Left lobe of liver (tissue), 2 donors: ENCODE measurements at places on chromosomes 13 and 19. TPM values are rescaled to one million over a fixed set of nuclear protein-coding genes. Genes with fewer than 3 reads are reported as not detected.
A peak's percentile ranks its signal among the peaks of the same experiment; 100 is the strongest.

DNA sequence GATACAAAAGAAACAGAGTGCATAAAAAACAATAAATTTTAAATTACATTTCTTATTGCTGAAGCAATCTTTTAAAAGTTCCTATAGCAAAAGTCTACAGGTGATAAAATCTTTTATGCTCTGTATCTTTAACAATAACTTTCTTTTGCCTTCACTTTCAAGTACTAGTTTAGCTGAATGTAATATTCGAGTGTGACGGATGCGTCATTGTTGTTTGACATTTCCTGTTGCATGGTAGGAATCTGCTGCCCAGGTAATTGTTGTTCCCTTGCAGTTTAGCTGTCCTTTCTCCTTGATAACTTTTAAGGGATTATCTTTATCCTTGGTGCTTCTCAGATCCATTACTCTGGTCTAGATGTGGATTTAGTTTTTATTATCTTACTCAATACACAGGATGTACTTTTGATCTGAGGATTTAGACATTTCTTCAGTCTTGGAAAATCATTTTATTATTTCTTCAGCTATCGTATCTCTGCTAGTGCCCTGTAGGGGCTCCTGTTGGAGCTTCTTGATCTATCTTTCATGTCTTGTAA lies 2.1 kb upstream of the CPB2 start:
- DNase-seq, result no peak

DNA sequence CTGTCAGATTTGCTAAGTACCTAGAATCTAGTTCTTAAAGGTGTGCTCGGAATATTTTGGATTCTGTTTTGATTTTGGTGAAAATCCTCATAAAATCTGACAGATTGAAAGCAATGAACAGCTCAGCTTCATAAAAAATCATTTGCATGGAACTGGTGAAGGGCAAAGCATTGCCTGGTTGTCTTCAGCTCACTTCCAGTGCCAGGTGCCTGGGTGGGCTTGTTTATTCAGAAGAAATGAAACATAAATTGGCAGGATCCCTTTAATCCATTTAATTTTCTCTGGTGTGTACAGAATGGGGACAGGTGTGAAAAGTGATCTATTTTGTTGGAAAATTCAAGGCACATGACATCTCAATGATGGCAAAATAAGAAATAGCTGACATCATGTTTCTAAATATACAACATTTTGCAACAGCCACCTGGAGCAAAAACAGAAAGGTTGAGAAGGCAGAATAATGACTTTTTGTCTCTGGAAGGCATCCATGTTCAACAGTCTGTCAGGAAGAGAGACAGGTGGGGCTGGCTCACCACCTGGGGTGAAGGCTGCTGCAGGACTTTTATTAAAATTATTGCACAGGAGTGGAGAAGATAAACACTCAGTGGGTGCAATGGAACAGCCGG lies 52.2 kb downstream of the RFC3 start:
- DNase-seq, result peak; percentile 67

DNA sequence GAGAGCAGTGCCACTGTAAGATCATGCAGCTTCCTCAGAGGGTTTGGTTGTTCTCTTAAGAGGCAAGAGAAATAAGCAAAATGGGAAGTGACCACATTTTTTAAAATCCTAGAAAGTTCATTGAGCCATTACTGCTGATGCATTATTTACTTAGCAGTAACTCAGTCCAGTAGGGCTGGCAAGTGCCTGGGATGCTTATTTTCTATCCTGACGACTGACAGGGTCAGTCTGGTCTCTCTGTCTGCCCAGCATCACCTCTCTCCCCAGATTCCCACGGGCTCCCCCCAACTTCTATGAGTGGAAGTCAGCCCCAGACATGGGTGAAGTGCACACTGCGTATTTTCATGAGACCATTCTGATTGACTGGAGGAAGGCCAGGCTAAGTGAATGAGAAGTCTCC lies 10.4 kb downstream of the SHISA2 start:
- DNase-seq, result no peak

- no peak for DNase-seq
Measured at GRCh38 chr13:42762251-42762650, 19.1 kb upstream of the FAM216B start.

DNA sequence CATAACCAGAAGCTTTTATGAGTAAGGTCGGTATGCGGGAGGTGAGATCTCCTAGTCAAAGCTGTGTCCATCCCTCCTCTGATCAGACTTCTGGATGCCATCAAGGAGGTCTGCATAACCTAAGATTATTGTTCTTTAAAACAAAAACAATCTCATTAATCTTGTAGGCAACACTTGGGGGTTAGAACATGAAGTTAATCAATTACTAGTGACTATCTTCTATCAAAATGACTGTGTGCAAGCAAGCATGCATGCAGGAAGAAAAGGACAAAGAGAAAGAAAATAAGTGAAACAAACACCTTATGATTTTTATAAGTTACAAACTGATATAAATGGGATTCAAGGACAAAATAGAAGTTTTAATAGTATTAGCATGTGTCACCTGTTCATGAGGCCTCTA lies 2435.9 kb upstream of the PCDH20 start:
- no peak for DNase-seq

DNA sequence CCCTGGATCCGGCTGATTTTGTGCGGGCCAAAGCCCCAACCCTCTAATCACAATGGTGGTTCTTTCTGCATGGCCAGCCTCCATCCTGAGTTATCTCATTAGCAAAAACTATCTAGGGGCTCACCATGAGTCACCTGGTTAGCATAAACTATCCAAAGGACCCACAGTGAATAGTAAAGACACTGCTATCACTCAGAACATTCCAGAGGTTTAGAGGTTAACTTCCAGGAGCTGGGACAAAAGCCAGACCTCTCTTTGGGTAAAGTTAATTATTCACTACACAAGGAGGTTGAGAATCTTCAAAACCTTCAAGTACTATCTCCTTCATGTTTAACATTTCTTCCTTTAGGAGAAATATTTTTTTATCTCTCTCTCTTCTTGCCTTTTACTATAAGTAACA lies 18.8 kb upstream of the PPP5C start:
- no peak for DNase-seq

GRCh38 chr13:31859571-31859970 lies 120.2 kb downstream of the RXFP2 start:
- no peak for DNase-seq

DNA sequence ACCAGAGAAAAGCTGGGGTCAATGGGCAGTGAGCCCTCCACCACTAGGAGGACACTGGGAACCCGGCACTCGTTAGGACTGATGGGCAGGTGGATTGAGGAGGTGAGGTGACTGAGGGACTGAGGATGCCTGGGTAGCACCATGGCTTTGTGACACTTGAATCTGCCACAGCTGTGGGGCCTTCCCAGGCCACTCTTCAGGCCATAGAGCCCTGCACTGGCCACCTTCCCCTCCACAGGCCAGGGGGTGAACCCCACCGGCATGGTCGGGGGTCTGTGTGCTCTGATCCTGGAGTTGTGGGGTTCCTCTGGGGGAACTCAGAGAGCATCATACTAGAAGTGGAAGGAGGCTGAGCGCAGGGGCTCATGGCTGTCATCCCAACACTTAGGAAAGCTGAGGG lies 423.5 kb downstream of the ZNF536 start:
- no peak for DNase-seq

DNA sequence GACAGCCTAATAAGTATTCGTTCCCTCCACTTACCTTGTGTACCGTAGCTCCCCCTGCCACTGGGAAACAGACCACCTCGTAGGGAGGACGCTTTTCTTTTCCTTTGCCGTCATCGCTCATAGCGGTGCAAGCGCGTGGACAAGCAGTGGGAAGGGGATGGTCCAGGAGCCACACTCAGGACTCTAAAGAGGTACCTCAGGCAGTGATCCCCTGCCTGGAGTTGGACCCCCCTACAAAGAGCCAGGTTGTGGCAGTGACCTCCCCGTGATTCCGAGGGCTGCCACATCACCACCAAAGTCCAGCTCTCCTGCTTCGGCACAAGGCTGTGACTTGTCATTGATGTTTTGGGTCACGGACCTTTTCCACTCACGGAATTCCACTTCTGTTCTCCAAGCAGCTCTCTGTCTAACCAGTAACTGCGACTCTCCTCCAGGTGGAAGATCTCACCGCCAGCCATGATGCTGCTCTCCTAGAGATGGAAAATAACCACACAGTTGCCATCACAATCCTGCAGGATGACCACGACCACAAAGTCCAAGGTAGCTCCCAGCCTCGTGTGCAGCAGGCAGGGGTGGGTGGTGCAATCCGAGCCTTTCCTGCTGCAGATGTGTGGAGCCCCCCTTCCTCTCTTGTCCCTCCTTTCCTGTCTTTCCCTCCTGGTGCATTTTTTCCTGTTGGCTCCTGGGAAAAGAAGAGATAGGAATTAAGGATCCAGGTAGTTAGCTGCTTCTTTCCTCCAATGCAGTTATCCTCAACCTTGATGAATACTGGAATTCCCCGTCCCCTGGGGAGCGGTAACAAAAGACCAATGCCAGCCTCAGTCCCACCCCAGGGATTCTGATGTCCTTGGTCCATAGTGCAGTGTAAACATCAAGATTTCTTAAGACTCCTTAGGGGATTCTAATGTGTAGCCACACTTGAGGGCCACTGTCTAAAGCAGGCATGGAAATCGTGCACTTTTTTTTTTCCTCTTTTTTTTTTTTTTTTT lies 107.7 kb downstream of the SLC7A1 start:
- no peak for DNase-seq

DNA sequence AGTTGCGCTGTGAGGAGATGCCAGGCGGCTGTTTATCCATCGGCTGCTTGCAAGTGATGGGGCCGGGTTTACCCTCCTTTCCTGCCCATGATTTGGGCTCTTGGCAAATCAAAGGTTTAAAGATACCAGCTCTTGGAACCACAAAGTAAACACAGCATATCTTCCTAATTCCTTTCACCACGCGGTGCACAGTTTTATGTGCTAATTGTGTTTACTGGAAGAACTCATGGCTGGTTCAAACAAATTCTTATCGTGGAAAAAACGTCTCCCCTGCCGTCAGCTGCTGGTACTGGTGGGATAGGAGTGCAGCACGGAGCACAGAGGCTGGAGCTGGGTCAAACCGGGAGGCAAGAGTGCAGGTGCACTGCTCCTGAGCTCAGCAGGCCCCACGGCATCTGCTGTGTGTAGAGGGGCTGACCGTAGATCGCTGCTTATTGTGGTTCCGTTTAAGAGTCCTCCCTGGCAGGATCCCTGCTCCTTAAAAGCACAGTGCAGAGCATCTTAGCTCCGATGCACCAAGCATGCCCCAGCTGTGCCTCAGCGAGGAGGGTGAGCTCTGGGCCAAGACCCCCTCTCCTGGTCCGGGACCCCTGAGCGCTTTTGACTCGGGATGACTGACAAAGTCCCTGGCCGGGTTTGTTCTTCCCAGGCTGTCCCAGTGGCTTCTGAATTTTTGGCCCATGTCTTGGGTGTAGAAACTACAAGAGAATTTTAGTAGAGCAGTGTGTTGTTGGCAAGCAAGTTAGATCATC lies 51.3 kb upstream of the GAS6 start:
- peak; percentile 18 for DNase-seq

- no peak for DNase-seq
Measured at GRCh38 chr13:106522112-106522705, 13.3 kb downstream of the EFNB2 start.

GRCh38 chr19:32387701-32388392 lies 17.7 kb upstream of the DPY19L3 start:
- DNase-seq, result no peak

DNA sequence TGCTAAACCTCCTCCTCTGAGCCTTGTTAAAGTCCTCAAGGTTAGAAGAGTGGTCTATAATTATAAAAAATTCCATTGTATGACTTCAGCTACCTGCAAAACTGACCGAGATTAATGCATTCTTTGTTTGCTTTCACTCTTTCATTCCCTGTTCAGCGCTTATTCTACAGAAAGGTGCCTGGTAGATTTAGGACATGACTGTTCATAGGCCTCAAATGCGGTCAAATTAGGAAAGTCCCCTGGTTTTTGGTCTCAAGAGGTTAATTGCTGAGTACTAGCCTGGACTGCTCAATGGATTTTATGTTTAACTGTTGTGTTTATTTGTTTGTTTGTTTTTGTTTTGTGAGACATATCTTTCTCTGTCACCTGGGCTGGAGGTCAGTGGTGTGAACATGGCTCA lies 35.4 kb downstream of the KL start:
- no peak for DNase-seq

GRCh38 chr13:42865768-42866102 lies 84.4 kb downstream of the FAM216B start:
- DNase-seq, result no peak

DNA sequence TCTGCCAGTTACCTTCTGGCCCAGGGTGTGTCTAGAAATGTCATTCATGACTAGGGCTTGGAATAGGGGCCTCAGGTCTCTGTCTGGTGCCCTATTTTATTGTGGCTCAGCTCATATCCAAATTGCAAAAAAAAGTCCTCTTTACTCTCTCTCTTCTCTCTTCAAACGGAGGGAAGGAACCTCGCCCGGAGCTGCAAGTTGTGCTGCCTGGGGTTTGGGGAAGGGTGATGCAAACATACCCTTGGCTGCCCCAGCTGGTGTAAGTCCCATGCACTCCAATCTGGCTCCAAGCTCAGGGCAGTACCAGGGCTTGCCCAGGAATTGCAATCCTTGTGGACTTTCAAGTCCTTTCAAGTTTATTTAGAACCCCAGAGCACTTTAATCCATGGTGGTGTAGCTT lies 549.6 kb downstream of the PCDH17 start:
- no peak for DNase-seq

GRCh38 chr13:30004204-30004603 lies 153.8 kb upstream of the UBL3 start:
- DNase-seq, result no peak

DNA sequence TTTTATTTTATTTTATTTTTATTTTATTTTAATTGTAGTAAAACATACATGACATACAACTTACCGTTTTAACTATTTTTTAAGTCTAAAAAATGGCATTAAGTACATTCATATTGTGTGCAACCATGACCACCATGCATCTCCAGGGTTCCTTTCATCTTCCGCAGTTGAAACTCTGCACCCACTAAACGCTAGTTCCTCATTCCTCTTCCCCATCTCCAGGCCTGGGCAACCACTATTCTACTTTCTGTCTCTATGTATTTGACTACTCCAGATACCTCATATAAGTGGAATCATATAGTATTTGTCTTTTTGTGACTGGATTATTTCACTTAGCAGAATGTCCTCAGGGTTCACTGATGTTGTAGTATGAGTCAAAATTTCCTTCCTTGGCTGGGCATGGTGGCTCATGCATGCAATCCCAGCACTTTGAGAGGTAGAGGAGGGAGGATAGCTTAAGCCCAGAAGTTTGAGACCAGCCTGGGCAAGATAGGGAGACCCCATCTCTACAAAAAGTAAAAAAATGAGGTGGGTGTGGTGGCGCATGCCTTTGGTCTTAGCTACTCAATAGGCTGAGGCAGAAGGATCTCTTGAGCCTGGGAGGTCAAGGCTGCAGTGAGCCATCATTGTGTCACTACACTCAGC lies 55.7 kb upstream of the ZNF507 start:
- no peak for DNase-seq

Gene ZNF780A
- 15.9 TPM for total RNA-seq

Gene FXYD7
- total RNA-seq, result 0.60 TPM

Gene FAM216B
- not detected for total RNA-seq

Gene MYO1F
- 9.5 TPM for total RNA-seq

Gene ZNF829
- 0.70 TPM for total RNA-seq

Gene TNFRSF19
- 0.60 TPM for total RNA-seq
